ENCODE measurements at places on chromosomes 3 and 15.

GRCh38 chr3:191340966-191341365 is 10.6 kb upstream of the UTS2B start:
- DNase-seq = no peak

GRCh38 chr3:42719002-42719401 is 16.4 kb upstream of the HHATL start:
- no peak for DNase-seq

DNA sequence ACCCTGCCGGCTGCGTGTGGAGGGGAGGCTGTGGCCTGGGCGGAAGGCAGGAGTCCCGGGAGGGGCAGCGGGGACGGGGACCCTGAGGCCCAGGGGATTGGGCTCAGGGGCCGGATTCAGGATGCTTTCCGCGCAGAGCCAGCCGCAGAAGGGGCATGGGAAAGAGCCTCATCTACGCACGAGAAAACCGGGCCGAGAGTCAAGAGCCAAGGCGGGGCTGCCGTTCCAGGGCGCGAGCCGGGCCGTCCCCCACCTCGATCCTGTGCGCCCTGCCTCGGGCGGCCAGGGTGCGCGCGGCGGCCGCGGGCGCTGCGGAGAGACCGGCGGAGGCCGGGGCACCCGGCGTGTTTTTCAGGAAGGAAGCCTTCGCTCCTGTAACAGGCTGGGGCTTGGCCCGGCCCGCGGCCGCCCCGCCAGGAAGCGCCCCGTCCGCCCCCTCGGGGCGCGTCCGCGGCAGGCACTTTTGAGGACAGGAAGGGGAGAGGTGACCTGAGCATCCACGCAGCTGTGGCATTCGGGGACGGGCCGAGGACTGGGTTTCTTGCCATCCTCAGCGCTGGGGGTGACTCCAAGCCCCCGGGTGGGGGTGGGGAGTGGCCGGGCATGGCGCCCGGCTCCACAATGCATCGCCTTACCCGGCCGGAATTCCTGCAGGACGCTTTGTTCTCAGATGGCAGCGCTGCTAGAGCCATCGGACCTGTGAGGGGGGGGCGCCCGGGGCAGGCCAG is 62.3 kb upstream of the GATA2 start:
- DNase-seq = no peak

- no peak for DNase-seq
Observed at GRCh38 chr3:129794311-129795185, 99.0 kb downstream of the TMCC1 start.

DNA sequence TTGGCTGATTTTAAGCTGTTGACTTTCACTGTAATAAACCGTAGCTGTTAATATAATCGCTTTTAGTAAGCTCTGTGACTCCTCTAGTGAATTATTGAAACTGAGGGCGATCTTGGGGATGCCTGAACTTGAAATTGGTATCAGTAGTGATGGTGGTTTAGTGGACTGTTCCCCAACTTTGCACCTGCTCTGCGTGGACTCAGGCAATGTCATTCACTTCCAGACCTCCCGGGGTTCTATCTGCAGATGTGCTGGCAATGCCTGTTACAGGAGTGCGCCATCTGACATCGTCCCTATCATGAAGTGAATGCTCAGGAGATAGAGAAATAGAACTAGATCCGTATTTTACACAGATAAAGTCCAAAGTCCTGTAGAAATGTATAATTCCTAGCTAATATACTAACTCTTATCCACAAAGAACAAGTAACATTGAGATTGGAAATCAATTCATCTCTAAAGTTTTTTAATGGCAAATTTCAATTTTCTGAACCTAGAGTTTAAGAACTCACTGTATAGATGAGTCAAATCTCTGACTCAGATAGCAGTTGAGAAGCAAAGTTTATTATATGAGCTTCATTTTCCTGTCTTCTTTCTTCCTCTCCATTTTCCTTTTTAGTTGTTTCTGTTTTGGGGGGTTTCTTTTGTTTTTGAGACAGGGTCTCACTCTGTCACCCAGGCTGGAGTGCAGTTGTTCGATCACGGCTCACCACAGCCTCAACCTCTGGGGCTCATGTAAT is 51.8 kb downstream of the HEG1 start:
- no peak for DNase-seq

DNA sequence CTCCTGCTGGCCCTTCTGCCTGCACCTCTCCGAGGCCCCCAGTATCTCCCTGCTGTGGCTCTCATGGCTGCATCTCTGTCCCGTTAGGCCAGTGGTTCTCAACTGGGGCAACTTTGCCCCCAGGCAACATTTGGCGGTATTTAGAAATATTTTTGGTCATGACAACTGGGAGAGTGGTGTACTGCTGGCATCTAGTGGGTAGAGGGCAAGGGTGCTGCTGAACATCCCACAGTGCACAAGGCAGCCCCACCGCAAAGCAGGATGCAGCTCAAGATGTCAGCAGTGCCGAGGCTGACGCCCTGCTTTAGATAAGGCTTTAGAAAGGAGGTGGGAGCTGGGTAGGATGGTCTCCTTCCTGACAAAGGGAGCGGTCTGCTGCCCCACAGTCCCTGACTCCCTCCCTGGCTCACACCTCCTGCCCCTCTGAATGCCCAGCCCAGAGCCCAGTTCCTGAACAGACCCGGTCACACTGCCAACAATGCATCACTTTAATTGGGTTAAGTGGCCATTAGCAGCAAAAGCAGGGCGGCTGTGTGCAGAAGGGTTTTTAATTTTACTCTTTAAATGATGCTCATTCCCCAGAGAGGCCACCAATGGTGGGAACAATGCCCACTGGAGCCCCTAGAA is 68.8 kb upstream of the TMEM115 start:
- DNase-seq = no peak

DNA sequence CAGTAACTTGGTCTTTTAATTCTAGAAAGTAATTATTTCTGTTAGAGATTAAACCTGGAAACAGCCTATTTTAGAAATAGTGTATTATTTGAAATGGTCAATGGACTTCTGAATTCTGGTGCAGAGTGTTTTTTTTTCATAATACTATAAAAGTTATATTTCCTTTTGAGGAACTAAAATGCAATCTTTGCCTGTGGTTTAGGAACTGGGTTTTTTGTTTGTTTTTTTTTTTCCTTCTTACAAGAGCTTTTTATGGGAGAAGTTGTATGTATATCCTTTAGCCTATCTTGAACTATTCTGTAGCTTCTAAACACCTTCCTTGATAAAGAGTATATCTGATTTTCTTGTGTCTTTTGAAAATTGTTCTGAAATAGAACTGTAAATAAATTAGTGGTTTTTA is 88.3 kb downstream of the ARIH1 start:
- no peak for DNase-seq

DNA sequence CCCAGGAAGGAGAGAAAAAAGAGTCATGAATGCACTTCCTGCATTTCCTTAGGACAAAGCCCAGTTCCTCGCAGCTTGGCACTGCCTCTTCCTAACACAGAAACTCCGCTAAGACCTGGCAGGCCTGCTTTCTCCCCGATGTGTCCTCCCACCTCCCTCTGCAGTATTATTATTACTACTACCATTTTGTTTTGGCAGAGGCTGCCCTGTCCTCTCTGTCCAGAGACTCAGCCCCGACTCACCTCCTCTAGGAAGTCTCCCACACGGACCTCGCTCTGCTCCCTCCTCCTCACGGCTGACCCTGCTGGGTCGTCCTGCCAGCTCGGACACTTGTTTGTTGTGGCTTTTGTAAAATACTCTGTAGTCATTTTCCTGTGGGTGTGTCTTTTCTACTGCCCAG is 107.2 kb upstream of the HACD2 start:
- DNase-seq = no peak

DNA sequence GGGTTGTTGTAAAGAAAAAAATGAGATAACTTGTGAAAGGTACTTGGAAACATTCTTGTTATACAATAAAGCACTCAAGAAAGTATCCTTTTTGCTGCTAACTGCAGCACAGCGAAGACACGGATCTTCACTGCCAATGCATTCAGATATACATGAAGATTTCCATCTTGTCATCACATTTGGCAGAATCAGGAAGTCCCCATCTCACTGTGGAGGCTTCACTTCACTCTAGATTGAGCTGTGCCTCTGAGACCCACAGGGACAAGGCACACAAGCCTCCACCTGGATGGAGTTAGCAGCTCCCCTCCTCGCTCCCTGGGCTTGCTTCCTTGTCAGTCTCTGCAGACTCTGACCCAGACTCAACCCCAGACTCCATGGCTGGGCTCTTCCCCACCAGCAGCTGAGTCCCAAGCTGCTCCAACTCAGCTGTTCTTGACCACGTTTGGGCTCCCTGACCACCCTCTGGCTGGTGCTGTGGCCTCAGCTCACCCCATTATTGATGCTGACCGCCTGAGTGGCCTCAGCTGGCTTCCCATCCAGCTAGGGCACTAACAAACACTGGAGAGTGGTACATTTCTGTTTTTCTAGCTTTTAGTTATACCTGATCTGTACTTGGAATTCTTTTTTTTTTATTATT is 45.4 kb upstream of the SMAD3 start:
- DNase-seq = no peak

- DNase-seq = no peak
Observed at GRCh38 chr3:97901313-97902248, 70.7 kb downstream of the RIOX2 start.

- no peak for DNase-seq
Observed at GRCh38 chr3:196454935-196455334, 22.7 kb upstream of the UBXN7 start.

GRCh38 chr3:59064276-59064675 is 14.5 kb upstream of the CFAP20DC start:
- no peak for DNase-seq

DNA sequence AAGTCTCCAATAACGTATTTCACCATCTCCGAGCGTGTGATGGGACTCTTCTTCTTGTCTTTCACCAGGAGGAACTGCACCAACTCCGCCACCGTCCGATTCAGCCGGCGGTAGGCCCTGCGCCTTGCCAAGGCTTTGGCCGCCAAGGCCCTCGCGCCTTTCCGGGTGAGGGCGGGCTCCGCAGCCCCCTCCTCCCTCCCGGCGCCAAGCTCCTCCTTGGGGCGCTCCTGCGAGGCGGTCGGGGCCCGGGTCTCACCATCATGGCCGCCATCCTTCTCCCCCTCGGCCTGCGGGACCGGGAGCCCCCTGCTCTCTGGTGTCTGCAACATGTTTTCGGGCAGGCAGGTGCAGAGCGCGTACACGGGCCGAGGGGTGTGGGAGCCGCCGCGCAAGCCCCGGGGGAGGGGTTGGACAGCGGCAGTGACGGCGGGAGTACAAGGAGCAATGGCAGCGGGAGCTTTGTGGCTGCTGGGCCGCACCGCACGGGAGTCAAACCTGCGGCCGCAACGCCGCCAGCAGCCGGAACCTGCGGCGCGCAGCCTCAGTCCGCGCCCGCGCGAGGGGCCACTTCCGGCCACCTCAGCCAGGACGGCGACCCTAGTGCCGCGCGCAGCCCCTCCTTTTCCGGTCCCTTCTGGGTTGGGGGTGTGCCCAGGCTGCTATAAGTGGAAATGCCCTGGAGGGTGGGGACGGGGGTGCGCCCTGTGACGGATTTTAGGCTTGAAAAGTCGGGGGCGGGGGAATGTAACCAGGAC is at the start of gene MAGEF1:
TSS of gene MAGEF1 (minus strand) at position 572 of the 755 bp plus-strand sequence. CDS start at position 329, 243 bp downstream.
- peak; percentile 76 for DNase-seq

DNA sequence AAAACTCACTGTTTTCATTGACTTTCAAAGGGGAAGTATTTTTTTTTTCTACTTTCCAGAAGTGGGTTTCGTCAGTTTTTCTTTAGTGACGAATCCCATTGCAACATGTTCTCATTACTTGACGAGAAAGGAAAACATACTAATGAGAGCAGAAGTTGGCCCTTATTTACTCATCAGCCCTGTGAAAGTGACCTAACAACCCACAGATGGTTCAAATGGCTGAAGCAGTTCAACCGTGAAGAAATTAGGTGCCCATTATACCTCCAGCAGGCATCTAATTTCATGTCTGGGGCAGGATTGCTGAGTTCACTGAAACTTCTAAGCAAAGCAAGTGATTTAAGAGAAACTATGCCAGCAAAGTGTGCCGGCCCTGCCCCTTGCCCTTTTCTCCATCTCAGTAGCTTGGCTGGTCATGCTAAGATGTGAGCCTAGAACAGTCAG is 9.0 kb downstream of the AQP9 start:
- DNase-seq = no peak

DNA sequence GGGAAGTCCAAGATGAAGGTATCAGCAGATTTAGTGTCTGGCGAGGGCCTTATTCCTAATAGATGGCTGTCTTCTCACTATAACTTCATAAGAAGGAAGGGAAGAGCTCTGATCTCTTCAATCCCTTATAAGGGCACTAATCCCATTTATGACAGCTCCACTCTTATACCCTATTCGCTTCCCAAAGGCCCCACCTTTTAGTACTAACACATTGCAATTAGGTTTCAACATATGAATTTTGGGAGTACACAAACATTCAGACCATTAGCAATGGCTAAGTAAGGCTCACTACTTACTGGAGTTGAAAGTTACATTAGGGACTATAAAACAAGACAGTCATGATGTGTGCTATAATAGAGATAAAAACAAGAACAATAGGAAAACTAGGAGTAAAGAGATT is 118.9 kb downstream of the NECTIN3 start:
- DNase-seq = no peak

DNA sequence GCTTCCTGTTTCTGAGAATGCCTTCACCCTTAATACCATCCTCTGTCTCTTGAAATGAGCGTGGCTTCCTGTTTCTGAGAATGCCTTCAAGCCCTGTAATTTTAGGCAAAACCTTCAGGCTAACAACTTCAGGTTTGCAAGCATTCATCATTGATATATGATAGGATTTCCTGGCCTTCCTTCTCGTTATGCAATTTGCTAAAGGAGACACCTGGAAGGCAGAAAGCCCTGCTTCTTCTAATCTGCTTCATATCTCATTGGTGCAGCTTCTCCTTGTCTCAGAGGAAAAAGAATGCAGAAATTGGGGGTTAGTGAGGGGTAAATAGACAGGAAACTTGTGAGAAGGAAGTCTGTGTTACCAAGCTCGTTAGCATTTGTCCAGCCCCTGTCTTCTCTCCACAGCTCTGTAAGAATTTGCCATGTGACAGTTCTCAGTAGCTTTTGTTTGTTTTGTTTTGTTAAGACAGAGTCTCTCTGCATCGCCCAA is 7.3 kb downstream of the ARL6IP5 start:
- DNase-seq = no peak

GRCh38 chr3:161265916-161266571 is 44.9 kb downstream of the NMD3 start:
- no peak for DNase-seq

- no peak for DNase-seq
Observed at GRCh38 chr3:35492841-35493240, 146.5 kb upstream of the ARPP21 start.

- no peak for DNase-seq
Observed at GRCh38 chr3:185732782-185733181, 92.1 kb downstream of the IGF2BP2 start.

- no peak for DNase-seq
Observed at GRCh38 chr15:101357333-101357732, 62.3 kb upstream of the SNRPA1 start.

DNA sequence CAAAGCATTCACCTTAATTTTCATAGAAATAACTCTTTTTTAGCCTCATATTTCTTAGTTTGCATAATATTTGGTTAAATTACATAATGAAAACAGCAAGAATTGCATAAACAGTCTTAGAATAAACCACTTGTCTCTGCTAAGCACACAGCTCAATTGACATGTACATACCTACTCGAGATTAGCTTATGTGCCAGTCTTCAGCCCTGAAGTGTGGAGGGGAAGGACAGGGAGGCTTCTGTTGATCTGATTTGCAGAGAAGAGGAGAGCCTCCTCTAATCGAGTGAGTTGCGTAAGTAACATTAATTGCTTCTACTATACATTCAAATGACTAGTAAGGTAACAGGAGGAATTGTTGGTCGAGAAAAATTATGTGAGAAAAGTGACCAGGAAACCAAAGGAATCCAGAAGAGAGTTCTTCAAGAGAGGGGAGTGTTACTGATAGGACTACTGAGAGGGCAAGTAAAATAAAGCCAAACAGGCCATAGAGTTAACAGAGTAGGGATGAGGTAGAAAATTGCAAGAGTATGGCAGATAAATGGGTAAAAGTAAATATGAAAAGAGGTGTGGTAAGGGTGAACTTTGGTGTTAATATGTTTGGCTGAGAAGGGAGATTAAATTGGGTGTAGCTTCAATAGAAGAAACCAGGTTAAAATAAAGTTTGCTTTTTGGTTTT is 7.1 kb upstream of the GOLIM4 start:
- DNase-seq = no peak

All from T1000 (cell line).